ENCODE measurements at places on chromosomes 1 and 21. TPM values are rescaled to one million over a fixed set of nuclear protein-coding genes. Genes with fewer than 3 reads are reported as not detected.

NHLH2 gene
- not detected for total RNA-seq

DNA sequence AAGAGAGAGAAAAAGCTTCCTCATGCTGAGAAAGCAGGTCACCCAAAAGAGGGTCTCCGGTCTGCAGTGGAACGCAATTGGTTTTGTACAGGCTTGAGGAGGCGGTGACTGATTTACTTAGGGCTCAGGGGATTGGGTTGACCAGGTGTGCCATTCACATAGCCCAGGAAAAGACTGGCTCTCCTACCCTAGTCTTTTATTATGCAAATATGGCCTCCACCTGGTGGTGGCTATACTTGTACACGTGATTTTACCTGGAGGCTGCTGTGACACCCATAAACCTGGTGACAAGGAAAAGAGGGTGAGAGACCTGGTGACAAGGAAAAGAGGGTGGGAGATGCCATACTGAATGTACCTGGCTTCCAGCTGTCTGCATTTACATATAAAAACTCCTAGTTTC, 49.9 kb downstream of the DNTTIP2 start:
- no peak for DNase-seq

DNA sequence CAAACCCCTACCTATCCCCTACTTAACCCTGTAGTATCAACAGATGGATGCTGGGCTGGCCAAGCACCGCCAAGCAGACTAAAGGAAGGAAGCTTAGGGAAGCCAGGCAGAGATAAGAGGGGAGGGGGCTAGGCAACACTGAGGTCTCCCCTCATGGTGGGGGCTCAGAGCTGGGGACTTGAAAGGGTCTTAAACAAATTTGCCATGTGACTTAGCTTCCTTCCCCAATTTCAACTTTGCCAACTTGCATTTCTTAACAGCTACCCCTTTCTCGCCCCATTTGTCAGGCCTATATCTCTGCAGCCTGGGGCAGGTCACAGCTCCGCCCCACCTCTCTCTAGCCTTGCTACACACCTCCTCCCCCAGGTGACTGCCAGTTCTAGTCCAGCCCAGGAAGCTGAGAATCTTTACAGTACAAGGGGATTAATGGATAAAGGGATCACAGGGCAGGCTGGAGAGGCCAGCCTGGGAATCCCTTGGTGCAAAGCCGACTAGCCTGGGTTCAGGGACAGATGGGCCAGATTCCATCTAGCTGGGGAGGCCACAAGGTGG, 3.4 kb downstream of the KIF21B start:
- DNase-seq = peak; percentile 87

- peak; percentile 73 for DNase-seq
Measured at GRCh38 chr1:214318956-214319736, 38.2 kb downstream of the SMYD2 start.

GPR157 gene
- total RNA-seq = 6.8 TPM

GRCh38 chr1:110436635-110437034, 14.3 kb upstream of the PROK1 start:
- no peak for DNase-seq

DNA sequence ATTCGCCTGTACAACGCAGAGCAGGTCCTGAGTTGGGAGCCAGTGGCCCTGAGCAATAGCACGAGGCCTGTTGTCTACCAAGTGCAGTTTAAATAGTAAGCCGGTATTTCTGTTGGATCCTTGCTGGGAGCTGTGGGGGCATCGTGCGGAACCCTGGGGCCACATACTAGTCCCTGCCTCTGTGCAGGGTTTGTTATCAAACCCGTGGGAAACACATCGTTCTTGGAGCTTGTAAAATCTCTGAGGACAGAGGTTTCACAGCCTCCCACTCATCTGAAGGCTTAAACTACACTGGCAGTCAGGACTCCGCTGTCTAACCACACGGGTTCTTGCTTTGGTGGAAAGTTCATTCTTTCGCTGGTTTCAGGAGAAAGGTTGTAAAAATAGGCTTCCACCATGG, 11.7 kb downstream of the IFNGR2 start:
- DNase-seq = no peak

OR10Z1 gene
- total RNA-seq = not detected

DNA sequence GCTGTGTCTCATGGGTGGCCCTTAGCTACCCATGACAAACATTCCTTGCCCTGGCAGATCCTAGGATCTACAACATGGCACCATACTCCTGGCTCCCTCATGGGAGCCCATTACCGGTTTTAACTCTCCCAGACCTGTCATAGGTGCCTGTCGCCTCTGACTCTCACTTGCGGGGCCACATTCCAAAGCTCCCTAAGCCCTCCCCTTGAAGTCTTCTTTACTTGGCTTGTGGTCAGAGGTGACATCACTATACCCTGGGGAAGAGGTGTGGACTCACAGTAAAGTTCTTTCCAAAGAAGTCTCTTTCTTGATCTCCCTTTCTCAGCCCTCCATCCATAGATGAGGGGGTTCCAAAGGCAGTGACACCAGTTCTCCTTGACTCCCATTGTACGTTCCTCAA, 5.4 kb upstream of the SLAMF9 start:
- no peak for DNase-seq

PHF13 gene
- total RNA-seq = 14.0 TPM

DNA sequence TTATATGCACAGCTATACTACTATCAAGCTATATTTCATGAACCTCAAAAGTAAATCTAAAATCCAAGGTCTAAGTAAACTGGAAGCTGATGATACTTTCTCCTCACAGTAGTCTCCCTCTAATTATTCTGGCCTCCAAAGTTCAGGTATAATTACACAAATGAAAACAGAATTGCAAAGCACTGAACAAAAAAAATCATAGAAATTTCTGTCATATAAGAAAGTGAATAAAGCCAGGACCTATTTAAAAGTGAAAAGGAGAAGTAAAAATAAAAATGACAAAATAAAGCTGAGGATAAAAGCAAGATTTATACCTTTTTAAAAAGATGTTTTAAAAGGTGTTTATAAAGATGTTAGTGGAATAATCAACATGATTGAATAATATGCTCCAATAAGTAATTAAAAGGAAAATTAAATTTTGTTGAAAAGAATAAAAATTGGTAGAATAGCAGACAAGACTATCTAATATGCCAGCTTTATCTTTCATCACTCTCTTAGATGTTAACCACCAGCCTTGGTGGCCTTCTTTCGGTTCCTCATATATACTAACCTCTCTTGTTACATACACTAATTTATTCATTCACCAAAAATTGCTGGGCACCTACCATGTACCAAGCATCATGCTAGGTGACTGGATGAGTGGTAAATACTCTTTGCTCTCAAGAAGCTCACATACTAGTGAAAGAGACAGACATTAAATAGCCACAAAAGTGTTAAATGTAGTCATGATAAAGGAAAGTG, 25.1 kb downstream of the SHCBP1L start:
- DNase-seq = no peak

ZC3H11A gene
- total RNA-seq = 79.6 TPM

CRP gene
- total RNA-seq = 0.73 TPM

- no peak for DNase-seq
Measured at GRCh38 chr1:156797212-156797871, 19.3 kb downstream of the SH2D2A start.

DNA sequence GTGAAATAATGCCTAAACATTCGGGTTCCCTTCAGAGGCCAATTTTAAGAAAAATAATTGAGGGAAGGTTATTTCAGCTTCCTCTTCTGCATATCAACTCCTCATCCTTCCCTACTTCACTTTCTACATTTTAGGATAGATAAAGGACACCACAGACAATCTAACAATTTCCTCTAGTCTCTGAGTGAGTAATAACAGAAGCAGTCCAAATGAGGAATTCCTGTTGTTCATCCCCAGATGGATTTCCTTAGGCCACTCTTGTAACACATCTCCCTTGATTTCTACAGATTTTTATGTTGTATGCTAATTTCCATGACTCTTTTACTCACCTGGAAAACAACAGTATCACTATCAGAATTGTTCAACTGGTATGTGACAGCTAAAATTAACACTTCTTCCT, 87.7 kb upstream of the LYPLAL1 start:
- DNase-seq = no peak

DNA sequence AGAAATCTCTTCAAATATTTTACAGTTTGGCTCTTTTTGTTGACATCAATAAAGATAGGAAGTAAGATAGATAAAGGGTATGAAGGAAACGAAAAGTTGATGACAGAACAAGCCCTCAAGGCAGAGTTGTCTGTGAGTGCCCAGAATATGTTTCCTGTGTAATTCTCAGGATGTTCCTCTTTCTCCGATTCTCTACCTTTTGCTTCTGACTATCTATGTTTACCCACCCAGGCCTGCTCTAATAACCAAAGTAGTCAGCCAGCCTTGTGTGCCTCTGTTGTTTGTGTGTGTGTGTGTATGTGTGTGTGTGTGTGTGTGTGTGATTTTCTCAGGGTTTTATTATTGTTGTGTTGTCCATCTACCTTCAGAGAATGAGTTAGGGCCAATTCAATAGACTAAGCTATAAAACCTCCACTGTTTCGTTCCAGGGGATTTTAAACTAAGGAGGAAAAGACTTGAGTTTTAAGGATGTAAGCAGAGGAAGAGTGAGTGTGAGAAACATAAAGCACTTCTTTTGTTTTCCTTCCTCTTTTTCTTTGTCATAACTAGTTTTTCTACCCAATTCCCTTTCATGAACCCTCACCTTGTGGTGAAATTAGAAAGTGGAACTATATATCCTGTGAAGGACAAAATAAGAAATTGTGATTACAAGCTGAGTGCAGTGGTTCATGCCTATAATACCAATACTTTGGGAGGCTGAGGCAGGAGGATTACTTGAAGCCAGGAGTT, 627.4 kb upstream of the NR5A2 start:
- DNase-seq = no peak

GPR37L1 gene
- not detected for total RNA-seq

CYP2J2 gene
- total RNA-seq = 0.32 TPM

HSPA13 gene
- 37.1 TPM for total RNA-seq

GRCh38 chr1:193486671-193487229, 300.3 kb upstream of the B3GALT2 start:
- no peak for DNase-seq

ZNF669 gene
- total RNA-seq = 11.4 TPM
